ENCODE measurements at places on chromosomes 11 and 22. TPM values are rescaled to one million over a fixed set of nuclear protein-coding genes. Genes with fewer than 3 reads are reported as not detected.
A peak's percentile ranks its signal among the peaks of the same experiment; 100 is the strongest.

GRCh38 chr11:11706028-11706427, 84.2 kb upstream of the GALNT18 start:
- no peak overlapping the region for H3K4me3 ChIP-seq
- H3K36me3 ChIP-seq = no peaks in the 10 kb centered on the region
- no peak overlapping the region for H3K27ac ChIP-seq
- no peaks in the 10 kb centered on the region for H3K4me1 ChIP-seq

Gene CASP5
- not detected for total RNA-seq

Gene ISX
- total RNA-seq = not detected

Gene OR8D1
- total RNA-seq = not detected

GRCh38 chr11:61437496-61437895, 7.6 kb downstream of the SDHAF2 start:
- H3K4me3 ChIP-seq = no peak overlapping the region
- peaks cover 45% of the 10 kb centered on the region for H3K36me3 ChIP-seq
- H3K27ac ChIP-seq = no peak overlapping the region
- no peak for DNase-seq
- no peaks in the 10 kb centered on the region for H3K27me3 ChIP-seq

DNA sequence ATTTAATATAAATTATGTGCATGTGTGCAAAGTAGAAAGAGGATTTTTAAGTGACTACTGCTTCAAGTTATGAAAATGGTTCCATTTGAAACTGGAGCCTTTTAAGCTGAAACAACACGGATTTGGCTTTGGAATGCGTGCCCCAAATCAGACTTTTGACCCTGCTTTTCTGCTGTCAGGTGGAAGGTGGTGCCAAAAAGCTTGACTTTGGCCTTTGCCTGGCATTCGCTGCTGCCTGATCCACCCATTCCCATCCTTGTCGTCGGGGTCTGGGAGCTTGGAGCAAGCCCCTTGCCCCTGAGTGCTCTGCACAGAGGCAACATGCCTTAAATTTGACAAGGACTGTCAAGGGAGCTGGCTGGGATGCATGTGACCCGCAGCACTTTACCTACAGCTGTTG, 335.3 kb upstream of the SYN3 start:
- no peak for DNase-seq
- H3K4me1 ChIP-seq = no peaks in the 10 kb centered on the region
- H3K27ac ChIP-seq = no peak overlapping the region
- H3K36me3 ChIP-seq = no peaks in the 10 kb centered on the region
- no peak overlapping the region for H3K4me3 ChIP-seq

GRCh38 chr22:19204640-19205039, 26.1 kb upstream of the SLC25A1 start:
- H3K27ac ChIP-seq = no peak overlapping the region
- no peaks in the 10 kb centered on the region for H3K4me1 ChIP-seq
- H3K36me3 ChIP-seq = no peaks in the 10 kb centered on the region
- DNase-seq = no peak
- H3K4me3 ChIP-seq = no peak overlapping the region

- no peak overlapping the region for H3K4me3 ChIP-seq
- DNase-seq = no peak
- no peaks in the 10 kb centered on the region for H3K36me3 ChIP-seq
- H3K27ac ChIP-seq = no peak overlapping the region
Measured at GRCh38 chr11:119403021-119403420, 20.0 kb downstream of the THY1 start.

DNA sequence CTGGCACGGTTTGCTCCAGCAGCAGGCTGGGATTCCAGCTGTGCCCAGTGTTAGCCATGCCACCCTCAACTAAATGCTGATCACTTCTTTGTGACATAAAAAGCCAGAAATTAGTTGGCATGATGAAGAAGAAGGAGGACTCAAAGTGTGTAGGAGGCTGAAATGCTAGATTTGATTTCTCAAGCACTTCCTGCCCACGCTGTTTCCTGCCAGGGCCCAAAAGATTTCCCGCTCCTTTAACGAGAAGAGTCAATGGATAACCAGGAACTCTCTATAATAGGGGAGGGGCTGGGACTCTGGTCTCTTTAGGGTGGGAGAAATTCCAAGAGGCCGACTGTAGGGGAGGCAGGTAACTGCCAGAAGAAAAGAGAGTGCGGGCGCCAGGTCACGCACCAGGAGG, 26.4 kb downstream of the APOL3 start:
- H3K27ac ChIP-seq = no peak overlapping the region
- no peaks in the 10 kb centered on the region for H3K36me3 ChIP-seq
- H3K27me3 ChIP-seq = no peaks in the 10 kb centered on the region
- DNase-seq = no peak

- no peak overlapping the region for H3K27ac ChIP-seq
- H3K4me3 ChIP-seq = no peak overlapping the region
- H3K4me1 ChIP-seq = no peaks in the 10 kb centered on the region
- no peaks in the 10 kb centered on the region for H3K36me3 ChIP-seq
Measured at GRCh38 chr22:34080433-34080832, 160.2 kb upstream of the LARGE1 start.

Gene TMPRSS13
- 0.08 TPM for total RNA-seq

GRCh38 chr11:10394229-10395101, 60.6 kb upstream of the AMPD3 start:
- H3K4me3 ChIP-seq = no peak overlapping the region
- peaks cover 8% of the 10 kb centered on the region for H3K36me3 ChIP-seq
- H3K27me3 ChIP-seq = no peaks in the 10 kb centered on the region
- H3K4me1 ChIP-seq = peaks cover 5% of the 10 kb centered on the region

Gene TIMM10B
- total RNA-seq = 76.4 TPM

DNA sequence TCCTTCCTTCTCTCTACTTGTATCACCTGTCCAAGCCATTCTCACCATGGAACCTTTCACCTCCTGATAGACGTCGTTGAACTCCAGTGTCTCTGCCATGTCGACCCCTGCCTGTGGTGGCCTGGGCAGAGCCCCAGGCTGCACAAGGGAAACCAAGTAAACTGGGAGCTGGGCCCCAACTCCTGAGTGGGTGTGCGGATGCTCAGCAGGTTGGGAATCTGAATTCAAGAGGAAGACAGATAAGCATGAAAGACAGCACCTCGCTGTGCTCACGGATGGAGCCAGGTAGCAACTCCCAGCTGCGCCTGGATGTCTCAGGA, 709 bp downstream of the SSRP1 start:
- H3K36me3 ChIP-seq = peaks cover 35% of the 10 kb centered on the region
- H3K27me3 ChIP-seq = peaks cover 4% of the 10 kb centered on the region
- H3K27ac ChIP-seq = no peak overlapping the region
- DNase-seq = no peak
- H3K4me3 ChIP-seq = peak overlapping the region; percentile 96

Gene RABL2B
- total RNA-seq = 11.5 TPM

DNA sequence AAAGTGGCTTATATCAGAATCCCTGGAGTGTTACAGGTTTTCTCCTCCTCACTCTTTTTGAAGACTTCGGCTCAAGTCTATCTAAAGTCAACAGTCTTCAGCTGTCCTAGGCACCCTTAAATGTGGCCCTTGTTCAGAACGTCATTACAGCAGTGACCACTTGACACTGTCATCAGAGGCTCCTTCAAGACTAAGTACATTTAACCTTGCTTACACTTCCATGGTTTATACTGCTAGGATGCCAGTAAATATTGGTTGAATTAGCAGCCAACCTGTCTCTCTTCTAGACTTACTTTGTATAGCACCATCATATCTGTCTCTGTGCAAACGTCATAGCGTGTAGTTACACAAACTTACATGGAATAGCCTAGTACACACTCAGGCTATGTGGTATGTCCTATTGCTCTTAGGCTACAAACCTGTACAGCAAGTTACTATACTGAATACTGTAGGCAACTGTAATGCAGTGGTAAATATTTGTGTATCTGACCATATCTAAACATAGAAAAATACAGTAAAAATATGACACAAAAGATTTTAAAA, 13.3 kb upstream of the C11orf91 start:
- H3K27ac ChIP-seq = no peak overlapping the region
- DNase-seq = no peak
- peaks cover 6% of the 10 kb centered on the region for H3K36me3 ChIP-seq
- H3K4me3 ChIP-seq = no peak overlapping the region
- H3K27me3 ChIP-seq = no peaks in the 10 kb centered on the region

Gene KCTD17
- total RNA-seq = 26.9 TPM

Gene RASL10A
- 0.54 TPM for total RNA-seq

GRCh38 chr11:11588243-11588642, 33.6 kb downstream of the GALNT18 start:
- H3K27me3 ChIP-seq = no peaks in the 10 kb centered on the region
- peaks cover 24% of the 10 kb centered on the region for H3K4me1 ChIP-seq
- H3K4me3 ChIP-seq = no peak overlapping the region
- no peak overlapping the region for H3K27ac ChIP-seq

Gene MIAT
- total RNA-seq = 63.6 TPM

DNA sequence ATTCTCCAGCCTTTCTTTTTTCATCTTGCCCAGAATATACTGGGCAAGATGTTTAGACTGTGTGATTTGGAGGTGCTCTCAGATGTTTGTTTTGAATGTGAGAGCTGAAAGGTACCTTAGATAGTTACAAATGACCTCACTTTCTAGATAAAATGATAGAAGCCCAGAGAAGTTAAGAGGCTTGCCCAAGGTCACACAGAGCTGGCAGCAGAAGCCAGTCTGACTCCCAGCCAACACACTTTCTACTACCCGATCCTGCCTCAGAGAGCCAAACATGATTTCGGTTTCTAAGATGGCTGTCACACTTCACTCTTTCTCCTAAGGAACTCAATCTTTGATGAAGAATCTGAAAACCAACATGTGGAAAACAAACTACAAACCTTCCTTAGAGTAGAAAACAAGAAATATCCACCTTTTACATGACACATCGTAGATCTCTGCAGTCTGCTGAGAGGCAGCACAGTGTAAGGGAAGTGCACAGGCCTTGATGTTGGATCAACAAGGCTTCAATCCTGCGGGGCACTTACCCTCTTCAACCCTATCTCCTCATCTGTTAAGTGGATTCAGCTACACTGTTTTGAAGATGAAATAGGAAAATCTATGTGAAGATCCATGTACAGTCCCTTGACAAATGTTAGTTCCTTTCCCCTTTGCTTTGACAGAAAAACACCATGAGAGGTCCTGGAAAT, 58.6 kb downstream of the SYTL2 start:
- H3K4me3 ChIP-seq = no peak overlapping the region
- H3K4me1 ChIP-seq = peaks cover 34% of the 10 kb centered on the region
- DNase-seq = no peak
- H3K27me3 ChIP-seq = no peaks in the 10 kb centered on the region
- H3K27ac ChIP-seq = no peak overlapping the region

Gene ZNF408
- 25.6 TPM for total RNA-seq

- H3K27ac ChIP-seq = no peak overlapping the region
- DNase-seq = peak; percentile 98
- peaks cover 62% of the 10 kb centered on the region for H3K27me3 ChIP-seq
- no peaks in the 10 kb centered on the region for H3K36me3 ChIP-seq
Measured at GRCh38 chr22:29072193-29072978, 449 bp upstream of the KREMEN1 start.

Gene HBE1
- not detected for total RNA-seq

DNA sequence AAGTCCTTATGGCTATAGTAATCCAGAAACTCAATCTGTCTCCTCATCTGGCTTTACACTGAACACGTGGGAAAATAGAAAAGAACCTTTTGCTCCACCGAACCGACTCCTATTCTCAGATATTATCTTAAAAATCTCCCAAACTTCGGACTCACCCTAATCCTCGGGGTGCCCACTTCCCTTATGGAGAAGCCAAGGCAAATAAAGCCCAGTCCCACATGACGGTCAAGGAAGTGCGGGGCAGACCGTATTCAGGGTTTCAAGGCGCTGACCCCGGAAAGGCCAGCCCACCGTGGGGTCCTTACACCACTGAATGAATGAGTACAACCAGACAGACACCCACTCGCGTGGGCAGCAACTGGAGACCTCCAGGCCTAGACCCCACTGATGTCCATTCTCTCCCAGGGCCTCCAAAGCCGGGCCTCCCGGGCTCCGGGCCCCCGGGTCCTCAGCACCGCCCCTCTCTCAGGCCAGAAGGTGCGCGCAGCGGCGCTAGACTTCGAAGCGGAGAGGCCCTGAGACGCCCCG, 489 bp downstream of the NUP98 start:
- H3K36me3 ChIP-seq = peaks cover 22% of the 10 kb centered on the region
- peaks cover 12% of the 10 kb centered on the region for H3K4me1 ChIP-seq
- peak overlapping the region; percentile 89 for H3K4me3 ChIP-seq
- H3K27me3 ChIP-seq = no peaks in the 10 kb centered on the region
- DNase-seq = peak; percentile 73

Gene ACTN3
- total RNA-seq = 3.8 TPM

- no peak overlapping the region for H3K4me3 ChIP-seq
- H3K27ac ChIP-seq = no peak overlapping the region
- H3K4me1 ChIP-seq = no peaks in the 10 kb centered on the region
- H3K27me3 ChIP-seq = no peaks in the 10 kb centered on the region
Measured at GRCh38 chr22:25081409-25081824, 118.2 kb upstream of the CRYBB3 start.

DNA sequence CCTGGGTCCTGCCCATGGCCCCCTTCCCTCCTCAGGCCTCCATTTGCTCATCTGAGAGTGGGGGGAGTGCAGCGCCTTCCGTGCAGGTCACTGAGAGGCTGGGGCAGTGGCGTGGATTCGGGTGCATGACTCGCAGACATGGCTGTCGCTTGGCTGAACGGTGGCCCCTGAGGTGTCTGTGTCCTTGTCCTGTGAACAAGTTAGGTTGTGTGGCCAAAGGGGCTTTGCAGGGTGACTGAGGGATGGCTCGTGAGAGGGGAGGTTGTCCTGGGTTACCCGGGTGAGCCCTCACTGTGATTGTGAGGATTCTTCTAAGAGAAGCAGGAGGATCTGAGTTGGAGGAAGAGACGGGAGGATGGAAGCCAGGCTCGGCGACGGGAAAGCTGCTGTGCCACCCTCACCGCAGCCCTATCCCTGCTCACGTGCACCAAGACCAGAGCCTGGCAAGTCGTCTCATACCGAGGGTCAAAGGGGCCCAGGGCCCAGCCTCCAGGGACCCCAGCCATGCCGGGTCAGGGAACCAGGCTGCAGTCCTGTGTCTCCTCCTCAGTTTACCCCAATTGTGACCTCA, 79.1 kb downstream of the KCNQ1 start:
- no peak overlapping the region for H3K4me3 ChIP-seq
- H3K27ac ChIP-seq = no peak overlapping the region
- H3K4me1 ChIP-seq = no peaks in the 10 kb centered on the region
- DNase-seq = no peak
- H3K36me3 ChIP-seq = no peaks in the 10 kb centered on the region
- H3K27me3 ChIP-seq = no peaks in the 10 kb centered on the region

Gene APOA4
- total RNA-seq = not detected

- H3K27me3 ChIP-seq = no peaks in the 10 kb centered on the region
- H3K4me1 ChIP-seq = peaks cover 15% of the 10 kb centered on the region
- H3K4me3 ChIP-seq = no peak overlapping the region
Measured at GRCh38 chr22:28123989-28124766, 205.1 kb upstream of the PITPNB start.

DNA sequence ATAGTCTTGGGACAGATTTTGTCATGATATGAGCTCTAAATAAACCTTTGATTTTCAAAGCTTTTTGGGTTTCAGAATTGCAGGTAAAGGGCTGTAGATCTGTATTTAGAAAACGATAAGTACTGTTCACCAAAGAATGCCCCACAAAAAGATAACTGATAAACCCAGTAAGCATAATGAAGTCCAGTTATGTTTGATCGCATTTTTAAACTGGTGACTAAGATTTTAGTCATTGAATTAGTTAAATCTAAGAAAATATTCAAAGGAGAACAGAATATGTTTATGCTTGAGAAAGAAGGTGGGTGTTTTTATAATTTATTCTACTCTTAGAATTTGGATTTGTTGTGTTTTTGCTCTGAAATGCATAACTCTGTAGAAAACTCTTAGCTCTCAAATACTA, 11.6 kb downstream of the DEPDC7 start:
- no peaks in the 10 kb centered on the region for H3K36me3 ChIP-seq
- H3K27ac ChIP-seq = no peak overlapping the region
- H3K4me1 ChIP-seq = peaks cover 10% of the 10 kb centered on the region

- no peak overlapping the region for H3K4me3 ChIP-seq
- no peak overlapping the region for H3K27ac ChIP-seq
- no peaks in the 10 kb centered on the region for H3K27me3 ChIP-seq
- H3K36me3 ChIP-seq = no peaks in the 10 kb centered on the region
Measured at GRCh38 chr11:8731647-8732323, 49.2 kb downstream of the RPL27A start.

All from GM23338 (cell line).